Activated T-cell treated with anti-CD3 and anti-CD28 coated beads for 4 hours (primary cell): ENCODE measurements at places on chromosomes 5 and 9.

DNA sequence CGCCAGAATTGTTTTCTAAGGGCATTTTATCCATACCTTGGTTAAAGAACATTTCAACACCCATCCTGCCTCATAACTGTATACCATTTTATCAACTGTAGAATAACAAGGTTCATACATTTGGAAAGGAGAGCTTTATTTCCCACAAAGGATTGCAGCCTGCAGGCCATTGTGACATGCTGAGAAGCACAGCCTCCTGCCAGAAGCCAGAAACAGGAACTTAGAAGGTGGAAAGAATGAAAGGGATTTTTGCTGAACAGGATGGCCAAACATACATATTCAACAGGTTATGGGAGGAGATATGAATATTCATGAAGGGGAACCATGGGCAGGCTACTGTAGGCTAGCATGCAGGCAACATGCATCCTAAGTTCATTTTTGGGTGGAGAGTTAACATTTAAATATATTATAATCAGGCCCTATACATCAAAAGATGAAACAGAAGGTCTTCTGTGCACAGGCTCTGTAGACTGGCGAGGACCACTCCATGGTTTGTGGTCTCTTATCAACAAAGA lies 59.9 kb upstream of the DIRAS2 start:
- no peak for DNase-seq

DNA sequence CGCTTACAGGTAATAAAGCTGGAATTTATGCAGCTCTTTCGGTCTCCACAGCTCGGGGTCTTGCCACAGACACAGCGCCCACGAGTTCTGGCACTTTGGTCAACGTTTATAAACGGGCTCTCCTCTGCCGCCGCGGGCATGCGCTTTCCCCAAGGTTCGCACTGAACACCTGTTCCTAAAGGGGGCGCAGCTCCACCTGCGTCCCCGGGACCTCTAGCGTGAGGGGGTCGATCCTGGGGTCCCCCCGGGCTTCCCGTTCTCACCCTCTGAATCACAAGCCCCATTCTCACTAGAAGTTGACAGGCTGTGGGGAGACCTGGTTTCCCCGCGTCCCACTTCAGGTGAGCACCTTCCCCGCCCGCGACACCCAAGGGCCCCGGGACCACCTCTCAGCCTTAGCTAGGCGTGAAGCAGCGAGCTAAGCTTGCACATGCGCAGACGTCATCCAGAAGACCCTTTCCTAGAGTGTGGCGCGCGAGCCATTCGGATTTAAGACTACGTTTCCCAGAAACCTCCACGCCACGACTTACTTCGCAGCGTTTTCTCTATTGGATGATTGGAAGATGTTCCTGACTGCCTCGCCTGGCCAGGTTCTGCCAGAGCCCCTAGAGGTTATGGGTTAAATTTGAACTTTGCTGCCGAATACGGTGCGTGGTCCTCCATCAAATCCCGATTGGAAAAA lies 21.3 kb upstream of the ZNF782 start:
- no peak for DNase-seq

- DNase-seq, result no peak
Measured at GRCh38 chr5:119322312-119322947, 33.4 kb upstream of the TNFAIP8 start.

- DNase-seq, result no peak
Measured at GRCh38 chr9:76676857-76677256, 87.4 kb upstream of the PCA3 start.

DNA sequence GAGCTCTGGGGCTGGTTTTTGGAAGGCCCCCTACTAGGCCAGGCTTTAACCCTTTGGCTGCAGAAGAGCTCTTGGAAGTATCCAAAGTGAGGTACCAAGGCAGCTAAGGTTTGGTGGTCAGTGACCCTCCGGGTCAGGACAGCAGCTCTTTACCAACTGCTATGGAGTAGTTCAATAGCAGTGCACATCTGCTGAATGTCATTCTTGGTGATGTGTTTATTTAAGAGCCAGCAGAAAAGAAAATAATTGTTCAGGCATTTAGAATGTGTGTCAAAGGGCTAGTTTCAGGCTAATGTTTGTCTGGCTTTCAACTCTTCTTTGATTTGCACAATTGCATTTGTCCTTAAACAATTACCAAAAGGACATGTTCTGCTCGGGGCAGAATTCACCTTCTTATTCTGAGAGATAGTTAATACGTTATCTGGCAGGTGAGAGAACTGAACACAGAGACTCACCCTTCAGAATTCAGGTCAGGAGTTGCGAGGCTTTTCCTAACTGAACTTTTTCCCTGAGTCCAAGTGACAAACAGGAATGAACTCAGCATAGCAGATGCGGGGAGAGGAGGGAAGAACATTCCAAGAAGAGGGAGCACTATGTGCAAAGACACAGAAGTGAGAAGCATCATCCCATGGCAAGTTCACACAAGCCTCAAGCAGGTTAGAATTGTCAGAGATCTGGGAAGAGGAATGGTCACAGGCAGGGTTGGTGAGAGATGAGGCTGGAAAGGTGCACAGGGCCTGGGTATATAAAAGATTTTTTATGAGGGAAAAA lies 556.7 kb upstream of the TLE4 start:
- no peak for DNase-seq

DNA sequence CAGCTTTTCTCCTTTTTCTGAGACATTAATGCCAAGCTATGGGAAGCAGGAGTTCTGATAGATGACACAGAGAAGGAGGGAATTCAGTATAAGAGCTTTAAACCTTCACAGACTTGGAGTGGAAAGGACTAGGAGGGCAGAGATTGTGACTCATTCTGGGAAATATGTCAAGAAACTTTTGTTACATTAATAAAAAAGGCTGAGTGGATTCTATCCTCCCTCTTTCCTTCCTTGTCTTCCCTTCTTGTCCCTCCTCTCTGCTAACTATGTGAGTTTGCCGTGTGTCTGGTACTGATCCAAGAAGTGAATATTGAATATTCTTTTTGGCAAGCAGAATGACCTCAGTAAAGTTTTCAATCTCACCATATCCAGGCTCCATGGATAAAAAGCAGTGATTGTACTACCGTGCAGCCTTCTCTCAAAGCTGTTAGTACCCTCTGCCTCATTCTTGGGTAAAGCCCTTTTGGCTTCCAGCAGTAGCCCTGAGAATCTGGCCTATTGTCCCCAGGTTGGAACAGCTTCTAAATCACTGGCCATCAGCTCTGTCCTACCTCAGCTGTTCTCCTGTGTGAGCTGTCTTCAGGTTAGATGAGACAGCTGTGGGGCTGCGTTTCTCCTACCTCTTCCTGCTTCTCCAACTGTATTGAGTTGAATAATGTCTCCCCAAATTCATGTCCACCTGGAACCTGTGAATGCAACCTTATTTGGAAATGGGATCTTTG lies 73.9 kb downstream of the ATG10 start:
- no peak for DNase-seq

GRCh38 chr5:39502704-39503103 lies 77.9 kb upstream of the DAB2 start:
- no peak for DNase-seq

DNA sequence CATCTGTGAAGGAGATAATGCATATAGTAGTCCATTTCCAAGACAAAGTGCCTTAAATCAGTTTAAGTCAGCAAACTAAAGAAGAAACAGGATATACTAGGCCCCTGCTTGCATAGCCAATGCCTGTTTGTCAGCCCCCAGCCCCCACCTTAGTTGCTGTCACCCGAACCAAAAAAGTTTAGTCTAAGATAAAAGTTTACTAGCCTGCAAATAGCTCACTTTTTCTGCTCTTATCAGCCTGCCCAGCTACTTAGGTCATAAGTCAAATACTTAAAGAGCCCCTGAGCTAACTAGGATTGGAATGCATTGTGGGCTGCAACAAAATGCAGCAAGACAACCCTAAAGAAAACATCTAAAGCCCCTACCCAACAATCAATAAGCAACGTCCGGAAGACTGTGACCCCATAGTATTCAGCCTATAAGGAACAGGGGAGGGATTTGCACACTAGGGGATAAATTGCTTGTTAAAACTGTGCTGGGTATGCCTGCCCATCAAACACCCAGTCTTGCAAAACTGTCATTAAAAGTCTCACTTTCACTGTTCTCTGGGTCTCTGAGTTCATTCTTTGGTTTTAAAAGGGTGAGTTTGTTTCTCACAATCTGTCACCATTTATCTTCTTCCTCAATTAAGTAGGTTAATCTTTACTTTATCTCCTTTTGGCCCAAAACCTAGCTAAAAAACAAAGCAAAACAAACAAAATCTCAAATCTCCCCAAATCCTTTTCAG lies 92.4 kb upstream of the CEP78 start:
- no peak for DNase-seq

DNA sequence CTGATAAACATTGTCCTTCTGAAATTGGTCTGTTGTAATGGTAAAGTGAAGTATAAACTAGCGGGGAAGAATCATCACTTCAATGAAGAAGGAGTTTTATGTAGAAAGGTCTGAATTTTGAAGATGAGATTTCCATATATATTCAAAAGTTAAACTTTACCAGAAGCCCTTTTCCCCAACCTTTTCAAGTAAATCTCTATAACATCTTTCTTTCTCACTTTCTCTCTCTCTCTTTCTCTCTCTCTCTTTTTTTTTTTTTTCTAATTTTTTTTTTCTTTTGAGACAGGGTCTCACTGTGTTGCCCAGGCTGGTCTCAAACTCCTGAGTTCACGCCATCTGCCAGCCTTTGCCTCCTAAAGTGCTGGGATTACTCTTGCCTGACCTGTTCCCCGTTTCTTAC lies 78.7 kb downstream of the NSD1 start:
- DNase-seq, result no peak
